NK-92 treated with Interleukin-12 subunit alpha and Interleukin-12 subunit beta, amount 100 ng/mL, for 24 hours (cell line): ENCODE measurements at places on chromosomes 1 and 21.

- no peak for DNase-seq
Observed at GRCh38 chr1:31423418-31423947, 10.5 kb downstream of the SERINC2 start.

GRCh38 chr1:14242123-14242522, 356.4 kb upstream of the KAZN start:
- no peak for DNase-seq

- DNase-seq, result no peak
Observed at GRCh38 chr1:221921936-221922335, 180.0 kb upstream of the DUSP10 start.

GRCh38 chr1:228751360-228752098, 16.2 kb downstream of the RHOU start:
- no peak for DNase-seq

GRCh38 chr1:246029616-246030015, 477.5 kb downstream of the SMYD3 start:
- DNase-seq, result no peak

DNA sequence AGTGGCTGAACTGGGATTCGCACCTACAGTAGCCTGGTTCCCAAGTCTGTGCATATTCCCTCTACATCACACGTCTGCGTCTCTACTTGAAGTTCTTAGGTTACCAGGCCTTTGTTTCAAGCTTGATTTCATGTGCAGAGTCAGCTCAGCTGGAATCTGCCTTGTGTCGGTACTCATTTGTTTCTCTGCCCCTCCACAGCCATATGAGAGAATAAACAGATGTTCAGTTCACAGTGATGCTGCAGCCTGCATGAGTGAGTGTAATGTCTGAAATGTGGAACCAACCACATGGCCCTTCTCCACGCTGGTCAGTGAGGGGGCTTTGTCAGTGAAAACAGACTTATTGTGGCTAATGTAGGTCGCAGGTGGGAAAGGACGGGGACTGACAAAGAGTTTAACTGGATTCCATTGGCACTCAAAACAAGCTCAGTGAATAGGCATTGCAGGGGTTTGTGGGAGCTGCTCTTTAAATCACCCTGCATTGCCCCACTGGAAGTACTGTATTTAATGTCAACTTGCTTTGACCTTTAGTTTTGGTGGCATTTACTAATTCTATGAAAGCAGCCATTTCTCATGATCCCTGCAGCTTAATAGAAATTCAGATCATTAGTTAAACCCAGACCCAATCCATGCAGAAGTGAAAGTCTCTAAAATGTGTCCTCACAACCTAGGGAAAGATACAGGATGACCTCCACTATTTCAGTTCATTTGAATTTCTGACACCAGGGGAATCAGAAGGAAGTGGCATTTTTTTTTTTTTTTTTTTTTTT, 136.4 kb upstream of the FAM78B start:
- DNase-seq, result no peak
